NCI-H446 treated with DMSO at 0.1 percent for 48 hours (cell line): ENCODE measurements at places on chromosomes 13 and 19.

DNA sequence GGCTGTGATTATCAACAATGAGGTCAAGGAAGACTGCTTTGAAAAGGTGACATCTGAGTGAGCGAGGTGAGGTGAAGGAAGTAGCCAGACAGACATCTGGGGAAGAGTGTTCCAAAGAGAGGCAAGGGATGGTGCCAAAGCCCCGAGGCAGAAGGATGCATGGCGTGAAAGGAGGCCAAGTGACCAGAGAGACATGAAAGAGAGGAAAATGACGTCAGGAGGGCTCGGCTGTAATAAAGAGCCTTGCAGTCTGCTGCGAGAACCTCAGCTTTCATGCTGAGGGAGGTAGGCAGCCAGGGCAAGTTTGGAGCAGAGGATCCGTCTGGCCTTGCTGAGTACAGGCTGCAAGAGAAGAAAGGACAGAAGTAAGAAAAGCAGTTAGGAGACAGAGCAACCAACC is 50.8 kb downstream of the FOXO1 start:
- no peak for DNase-seq

DNA sequence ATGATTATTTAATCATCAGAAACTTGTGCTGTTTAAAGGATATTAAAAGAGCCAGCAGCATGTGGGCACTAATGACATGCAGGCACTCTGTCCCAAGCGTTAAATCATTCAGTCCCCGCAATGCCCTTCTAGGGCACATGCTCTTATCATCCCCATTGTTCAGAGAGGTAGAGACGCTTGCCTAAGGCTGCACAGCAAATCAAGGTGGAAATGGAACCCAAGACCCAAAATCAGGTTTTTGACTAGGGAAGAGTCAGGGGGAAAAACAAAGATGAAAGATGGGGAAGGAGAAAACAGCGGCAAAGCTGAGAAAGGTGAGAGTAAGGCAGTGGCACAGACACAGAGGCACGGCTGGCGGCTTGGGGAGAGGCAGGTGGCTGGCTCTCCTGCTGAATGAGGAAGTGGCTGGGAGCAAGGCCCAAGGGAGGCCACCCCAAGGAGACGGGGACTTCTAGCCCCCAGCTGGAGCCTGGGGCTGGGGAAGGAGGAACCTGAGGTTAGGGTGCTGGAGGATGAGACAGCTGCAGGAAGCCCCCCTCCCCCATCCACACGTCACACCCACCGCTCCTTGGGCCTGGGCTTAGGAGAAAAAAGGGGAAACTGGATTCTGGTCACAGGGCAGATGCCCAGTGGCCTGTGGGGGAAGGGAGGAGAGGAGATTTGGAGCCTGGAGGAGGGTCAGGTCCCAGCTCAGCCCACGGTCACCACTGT is 1.0 kb upstream of the TYROBP start:
- no peak for DNase-seq

DNA sequence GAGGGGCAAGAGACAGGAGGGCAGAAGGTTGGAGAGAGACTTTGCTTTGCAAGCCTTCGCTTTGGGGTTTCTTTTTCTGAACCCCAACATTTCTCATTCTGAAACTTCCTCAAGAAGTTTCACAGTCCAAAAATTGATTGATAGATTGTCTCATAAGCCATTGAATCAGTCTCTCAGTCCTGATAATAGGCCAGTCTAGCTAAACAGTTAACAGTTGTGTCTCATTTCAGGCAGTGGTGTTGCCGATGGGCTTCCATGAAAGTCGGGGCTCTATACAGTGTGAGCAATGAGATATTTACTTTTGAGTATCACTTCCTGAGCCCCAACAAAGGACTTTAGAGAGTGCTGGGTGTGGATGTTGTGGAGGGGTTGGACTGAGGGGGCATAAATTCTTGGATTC is 26.5 kb upstream of the SPRY2 start:
- no peak for DNase-seq

GRCh38 chr13:99614465-99614885 is 113.2 kb downstream of the TM9SF2 start:
- DNase-seq: no peak
